GOT3 (cell line): ENCODE measurements at places on chromosomes 11 and 22.

- DNase-seq, result no peak
These were observed 44.9 kb downstream of the PITPNB start for GRCh38 chr22:27874185-27874584.

DNA sequence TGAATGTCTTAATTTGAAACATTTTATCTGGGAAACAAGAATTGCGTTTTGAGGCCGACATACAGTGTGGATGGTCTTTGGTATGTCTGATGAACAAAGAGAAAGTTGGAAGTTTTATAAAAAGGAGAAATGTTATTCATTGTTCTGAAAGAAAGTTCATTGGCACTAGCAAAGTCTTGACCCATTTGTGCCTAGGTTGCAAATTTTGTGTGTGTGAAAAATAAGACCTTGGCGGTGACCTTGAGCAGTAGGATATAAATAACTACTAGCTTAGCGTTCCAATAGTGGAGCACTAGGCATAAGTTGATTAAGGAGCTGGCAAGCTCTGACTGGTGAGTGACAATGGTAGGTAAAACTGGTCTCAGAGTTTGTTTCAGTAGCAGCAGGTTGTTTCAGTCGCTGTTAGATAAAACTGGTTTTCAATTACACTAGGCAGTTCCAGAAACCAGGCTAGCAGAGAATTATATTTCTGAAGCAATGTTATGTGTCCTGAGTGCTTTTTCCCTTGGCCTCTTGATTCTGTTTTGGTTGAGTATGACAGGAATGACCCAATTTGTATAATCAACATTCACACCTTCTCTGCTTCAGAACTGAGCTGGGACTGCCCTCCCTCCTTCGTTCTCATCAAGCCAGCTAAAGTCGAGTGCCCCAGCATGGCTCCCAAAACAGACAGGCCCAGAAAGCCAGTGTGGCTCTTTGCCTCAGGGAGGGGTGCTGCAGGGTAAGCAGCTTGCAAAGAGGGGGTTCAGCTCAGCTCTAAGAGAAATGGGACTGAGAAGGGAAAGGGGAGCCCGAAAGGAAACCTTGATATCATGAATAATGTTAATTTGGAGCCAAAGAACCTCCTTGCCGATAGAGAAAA, 85.7 kb downstream of the NTM start:
- no peak for DNase-seq

DNA sequence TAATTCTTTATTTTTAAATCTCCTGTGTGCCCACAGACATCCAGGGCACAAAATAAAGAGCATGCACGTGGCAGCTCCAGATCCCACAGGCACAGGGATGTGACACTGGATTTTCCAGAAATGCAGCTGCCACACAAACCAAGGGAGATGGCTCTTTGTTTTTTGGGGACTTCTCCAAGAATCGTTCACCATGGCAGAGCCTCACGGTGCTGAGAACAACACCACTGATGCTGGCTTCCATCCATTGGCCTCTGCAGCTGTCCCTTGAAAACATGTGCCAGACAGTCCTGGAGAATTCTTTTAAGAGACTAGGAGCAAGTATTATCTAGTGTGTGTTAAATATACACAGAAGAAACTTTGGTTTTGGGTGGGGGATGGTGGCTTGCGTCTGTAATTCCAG, 108.4 kb upstream of the SLC22A12 start:
- DNase-seq, result no peak

GRCh38 chr11:66136752-66137123, 66.7 kb downstream of the PACS1 start:
- no peak for DNase-seq

GRCh38 chr11:125627236-125627910, 2.4 kb downstream of the CHEK1 start:
- DNase-seq, result no peak

GRCh38 chr11:47928426-47928825, 51.9 kb upstream of the PTPRJ start:
- no peak for DNase-seq

DNA sequence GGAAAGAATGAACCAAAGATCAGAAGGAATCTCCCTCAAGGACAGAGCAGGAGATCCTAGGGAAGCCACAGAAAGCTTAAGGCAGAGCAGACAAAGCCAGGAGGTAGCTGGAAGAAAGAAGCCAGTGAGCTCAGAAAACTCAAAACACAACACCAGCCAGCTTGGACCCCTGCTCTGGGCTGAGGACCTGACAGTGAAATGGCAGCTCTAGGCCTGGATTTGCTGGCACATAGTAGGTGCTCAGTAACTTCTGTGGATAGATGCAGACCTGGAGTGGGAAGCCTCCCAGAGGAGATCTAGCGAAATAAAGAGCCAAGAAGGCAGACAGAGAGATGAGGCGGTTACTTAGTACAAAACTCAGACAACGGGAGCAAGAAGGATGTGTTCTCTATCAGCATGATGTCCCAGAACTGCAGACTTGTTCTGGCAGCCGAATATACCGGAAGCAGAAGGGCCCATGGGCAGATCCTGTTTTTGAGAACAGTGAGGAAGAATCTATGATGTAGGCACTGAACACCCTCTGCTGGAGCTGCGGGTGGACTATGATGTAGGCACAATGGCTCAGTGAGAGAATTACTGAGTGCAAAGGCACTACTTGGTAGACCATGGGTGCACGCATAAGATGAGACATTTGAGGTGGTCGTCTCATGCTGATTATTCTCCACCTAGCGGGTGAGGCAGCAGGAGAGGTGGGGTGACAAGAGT, 4.8 kb downstream of the ROBO4 start:
- DNase-seq, result no peak

DNA sequence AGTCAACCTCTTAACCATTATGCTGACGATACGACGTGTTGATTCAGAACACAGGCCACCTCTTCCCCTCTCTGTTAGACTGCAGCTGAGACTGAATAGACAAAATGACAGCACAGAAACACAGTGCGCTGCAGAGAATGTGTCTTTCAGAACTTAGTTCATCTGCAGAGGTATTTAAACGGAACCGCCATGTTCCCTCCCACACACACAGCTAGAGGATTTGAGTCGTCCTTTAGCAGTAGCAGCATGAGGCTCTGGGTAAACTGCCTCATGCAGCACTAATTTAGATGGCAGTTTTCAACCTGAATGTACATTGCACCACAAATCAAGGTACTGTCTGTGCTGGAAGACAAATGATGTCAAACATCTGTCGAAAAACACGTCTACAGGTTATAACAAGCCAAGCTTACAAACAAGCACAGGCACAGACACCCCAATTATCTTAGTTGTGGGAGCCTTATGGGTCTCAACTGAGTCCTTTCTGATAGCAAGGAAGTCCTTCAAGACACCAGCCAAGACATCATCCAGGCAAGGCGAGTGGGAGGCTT, 76.6 kb upstream of the LRRC4C start:
- DNase-seq, result no peak

- no peak for DNase-seq
These were observed 324.6 kb downstream of the CADM1 start for GRCh38 chr11:115179636-115180035.

GRCh38 chr11:119396835-119397234, 15.3 kb upstream of the USP2 start:
- no peak for DNase-seq

DNA sequence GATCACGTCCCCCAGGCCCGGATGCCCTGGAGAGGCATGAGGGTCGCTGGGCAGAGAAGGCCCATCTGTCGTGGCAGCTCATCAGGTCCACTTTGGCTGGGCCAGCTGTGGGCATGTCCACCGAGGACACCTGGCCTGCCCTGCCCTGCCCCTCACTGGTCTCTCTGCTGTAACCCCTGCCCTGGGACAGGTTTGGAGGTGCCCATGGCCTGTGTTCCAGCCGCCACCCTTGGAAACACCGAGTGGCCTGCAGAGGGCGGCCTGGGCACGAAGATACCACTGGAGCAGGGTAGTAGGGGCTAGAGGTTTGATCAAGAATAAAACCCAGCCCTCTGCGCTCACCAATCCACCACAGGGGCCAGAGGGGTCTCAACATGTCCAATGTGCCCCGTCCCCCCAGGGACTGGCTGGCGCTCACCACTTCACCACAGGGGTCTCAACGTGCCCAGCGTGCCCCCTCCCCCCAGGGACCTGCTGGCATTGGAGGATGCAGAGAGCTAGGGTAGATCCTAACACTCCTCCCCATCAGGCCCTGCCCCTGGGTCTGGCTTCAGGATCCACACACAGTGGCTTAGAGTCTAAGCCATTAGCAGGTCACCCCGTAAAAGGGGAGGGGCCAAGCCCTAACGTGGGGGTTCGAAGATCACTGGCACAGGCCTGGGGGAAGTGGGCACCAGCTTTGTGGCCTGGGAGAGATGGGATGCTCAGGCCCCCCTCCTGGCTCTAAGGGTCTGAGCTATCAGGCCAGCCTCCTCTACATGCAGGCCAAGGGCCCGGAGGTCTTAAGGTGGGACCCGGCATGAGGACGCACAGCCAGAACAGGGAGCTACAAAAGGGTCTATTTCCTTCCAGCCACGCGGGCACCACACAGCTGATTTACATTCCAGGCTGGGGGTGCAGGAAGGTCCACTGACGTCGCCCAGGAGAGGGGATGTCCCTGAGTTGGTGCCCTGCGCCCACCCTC, 1.3 kb upstream of the HDAC10 start:
- no peak for DNase-seq

- DNase-seq, result no peak
These were observed 906.7 kb upstream of the CHORDC1 start for GRCh38 chr11:91129596-91129995.

GRCh38 chr11:129427816-129428406, 52.3 kb downstream of the BARX2 start:
- DNase-seq, result no peak

DNA sequence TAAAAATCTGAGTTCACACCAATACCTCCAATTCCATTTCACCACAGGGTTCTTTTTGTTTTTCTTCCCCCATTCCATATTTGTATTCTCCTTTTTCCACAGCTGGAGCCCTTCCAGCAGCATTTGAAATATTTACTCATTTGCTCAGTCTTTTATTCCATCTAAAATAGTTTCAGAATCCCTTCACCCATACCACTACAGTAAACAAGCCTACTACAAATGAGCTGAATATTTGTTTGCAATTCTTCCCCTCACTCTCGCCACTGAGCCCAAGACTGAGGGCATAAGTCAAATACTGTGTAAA, 46.4 kb downstream of the ZNF143 start:
- DNase-seq, result no peak

GRCh38 chr11:131218542-131218941, 151.9 kb upstream of the NTM start:
- no peak for DNase-seq

- no peak for DNase-seq
These were observed 47.7 kb upstream of the NFRKB start for GRCh38 chr11:129943036-129943435.

GRCh38 chr11:86629045-86629706, 43.2 kb downstream of the ME3 start:
- DNase-seq, result no peak

DNA sequence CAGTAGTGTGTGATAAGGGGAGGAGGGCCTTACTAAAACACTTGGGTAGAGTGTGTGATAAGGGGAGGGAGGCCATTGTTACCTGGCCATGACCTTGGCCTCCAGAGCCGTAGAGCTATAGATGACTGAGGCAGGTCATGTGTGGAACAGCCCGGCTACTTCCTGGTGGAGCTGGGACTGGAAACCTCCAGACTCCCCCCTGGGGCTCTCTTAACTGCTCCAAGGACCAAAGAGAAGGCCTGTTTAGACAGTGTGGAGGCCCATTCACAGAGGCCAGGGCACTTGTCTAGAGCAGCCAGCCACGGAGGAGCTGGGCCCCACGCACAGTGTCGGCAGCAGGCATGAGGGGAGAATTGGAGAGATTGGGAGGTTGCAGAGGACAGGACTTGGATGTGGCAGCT, 12.5 kb upstream of the MICALL1 start:
- DNase-seq, result no peak

DNA sequence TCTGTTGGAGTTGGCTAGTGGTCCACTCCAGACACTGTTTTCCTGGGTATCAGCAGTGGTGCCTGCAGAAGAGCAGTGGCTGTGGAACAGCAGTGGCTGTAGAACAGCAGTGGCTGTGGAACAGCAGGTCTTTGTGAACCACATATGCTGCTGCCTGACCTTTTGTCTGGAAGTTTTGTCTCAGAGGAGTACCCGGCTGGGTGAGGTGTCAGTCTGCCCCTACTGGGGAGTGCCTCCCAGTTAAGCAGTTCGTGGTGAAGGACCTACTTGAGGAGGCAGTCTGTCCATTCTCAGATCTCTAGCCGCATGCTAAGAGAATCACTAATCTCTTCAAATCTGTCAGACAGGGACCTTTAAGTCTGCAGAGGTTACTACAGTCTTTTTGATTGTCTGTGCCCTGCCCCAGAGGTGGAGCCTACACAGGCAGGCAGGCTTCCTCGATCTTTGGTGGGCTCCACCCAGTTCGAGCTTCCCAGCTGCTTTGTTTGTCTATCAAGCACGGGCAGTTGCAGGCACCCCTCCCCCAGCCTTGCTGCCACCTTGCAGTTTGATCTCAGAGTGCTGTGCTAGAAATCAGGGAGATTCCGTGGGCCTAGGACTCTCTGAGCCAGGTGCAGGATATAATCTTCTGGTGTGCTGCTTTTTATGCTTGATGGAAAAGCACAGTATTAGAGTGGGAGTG, 89.1 kb upstream of the TRIM48 start:
- no peak for DNase-seq

- DNase-seq, result no peak
These were observed 17.9 kb downstream of the RBM4B start for GRCh38 chr11:66659763-66660162.

DNA sequence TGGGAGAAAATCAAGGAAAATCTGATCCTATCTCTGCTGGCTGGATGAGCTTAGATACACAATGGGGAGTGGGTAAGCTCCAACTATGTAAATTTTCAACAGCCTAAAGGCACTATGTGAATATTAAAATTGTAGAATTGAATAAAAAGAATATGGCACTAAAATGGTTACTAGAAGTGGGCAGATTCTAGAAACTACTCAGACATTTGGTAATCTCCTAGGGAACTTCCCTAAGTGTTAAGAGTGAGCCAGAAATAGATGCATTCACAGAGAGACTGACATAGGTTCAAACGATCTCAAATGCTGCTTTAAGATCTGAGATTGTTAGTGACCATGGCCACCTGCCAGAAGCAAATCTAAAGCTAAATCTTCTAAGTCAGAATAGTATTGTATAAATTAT, 4.3 kb upstream of the OR52E1 start:
- DNase-seq, result no peak

DNA sequence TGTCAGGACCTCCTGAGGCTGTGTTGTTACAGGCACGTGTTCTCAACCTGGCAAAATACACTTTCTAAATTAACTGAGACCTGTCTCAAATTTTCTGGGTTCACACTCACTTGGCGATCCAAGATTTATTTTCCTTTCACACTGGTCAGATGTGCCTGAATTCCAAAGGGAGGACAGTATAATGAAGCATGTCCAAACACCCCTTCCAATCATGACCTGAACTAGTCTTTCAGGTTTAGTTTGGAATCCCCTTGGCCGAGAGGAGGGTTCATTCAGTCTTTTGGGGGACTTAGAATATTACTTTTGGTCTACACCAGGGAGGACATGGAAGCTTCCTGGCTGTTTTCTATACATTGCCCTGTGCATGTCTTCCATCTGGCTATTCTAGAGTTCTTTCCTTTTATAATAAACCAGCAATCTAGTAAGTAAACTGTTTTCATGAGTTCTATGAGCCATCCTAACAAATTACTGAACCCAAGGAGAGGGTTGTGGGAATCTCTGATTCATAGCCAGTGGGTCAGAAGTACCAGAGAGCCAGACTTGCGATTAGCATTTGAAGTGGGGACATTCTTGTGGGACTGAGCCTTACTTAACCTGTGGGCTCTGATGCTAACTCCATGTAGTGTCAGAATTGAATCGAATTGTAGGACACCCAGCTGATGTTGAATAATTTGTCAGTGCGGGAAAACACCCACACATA, 14.8 kb upstream of the TMEM216 start:
- no peak for DNase-seq

GRCh38 chr11:42311514-42311913, 852.1 kb upstream of the LRRC4C start:
- DNase-seq, result no peak

GRCh38 chr11:128625746-128626145, 38.4 kb upstream of the ETS1 start:
- no peak for DNase-seq
